Dermis blood vessel endothelial cell (primary cell): ENCODE measurements at places on chromosomes 3 and 15.

GRCh38 chr3:52228751-52229291, 3.4 kb upstream of the TLR9 start:
- no peak for DNase-seq

GRCh38 chr3:79285380-79285779, 482.4 kb downstream of the ROBO1 start:
- DNase-seq = no peak

DNA sequence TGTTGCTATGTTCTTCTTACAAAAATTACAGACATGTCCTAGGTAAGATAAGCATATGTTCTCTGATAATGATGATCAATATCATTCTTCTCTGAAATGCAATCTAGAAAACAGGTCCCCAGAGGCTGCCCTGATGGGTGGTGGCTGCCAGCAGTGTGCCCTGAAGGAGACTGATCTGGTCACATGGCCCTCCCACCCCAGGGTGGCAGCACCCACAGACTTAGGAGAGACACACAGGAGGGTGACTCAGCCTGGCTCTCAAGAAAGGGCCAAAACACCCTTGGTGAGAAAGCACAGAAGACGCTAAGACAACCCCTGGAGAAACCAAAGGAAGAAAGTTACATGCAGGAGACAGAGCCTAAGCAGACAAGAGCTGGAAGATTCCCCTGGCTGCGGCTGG, 203.7 kb downstream of the TJP1 start:
- no peak for DNase-seq

DNA sequence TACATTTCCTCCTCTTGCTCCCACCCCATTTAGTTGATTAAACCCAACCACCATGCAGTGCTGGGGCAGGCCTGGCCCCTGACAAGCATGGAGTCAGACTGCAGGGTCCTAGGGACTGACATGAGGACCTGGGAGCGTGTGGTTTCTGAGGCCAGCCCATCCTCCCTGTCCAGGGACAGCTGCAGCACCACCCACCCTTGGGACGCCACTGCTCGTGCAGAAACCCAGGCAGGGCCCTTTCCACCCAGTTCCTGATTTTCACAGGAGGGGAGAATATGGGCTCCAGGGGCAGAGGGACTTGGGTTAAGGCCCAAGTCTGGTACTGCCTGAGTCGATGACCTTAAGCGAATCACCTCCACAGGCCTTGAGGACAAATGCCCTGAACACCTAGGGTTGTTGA, 23.7 kb downstream of the PLXND1 start:
- no peak for DNase-seq

DNA sequence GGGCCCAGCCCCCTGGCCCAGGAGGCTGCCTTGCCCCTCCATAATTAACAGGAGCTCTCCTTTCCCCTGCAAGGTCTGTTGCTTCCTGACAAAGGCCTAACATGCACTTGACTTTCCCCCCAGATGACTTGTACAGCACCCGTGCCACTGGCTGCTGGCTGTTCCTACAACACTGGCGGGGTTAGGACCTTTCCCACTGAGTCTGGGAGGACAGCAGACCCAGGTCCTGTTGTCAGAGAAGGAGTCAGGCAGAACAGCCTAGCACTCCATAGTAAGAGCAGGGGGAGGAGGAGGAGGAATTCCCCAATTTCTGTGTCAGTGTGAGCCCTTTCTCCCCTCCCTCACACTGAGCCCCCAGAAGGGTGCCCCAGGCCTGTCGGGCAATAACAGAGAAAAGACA, 99.2 kb downstream of the CORO2B start:
- DNase-seq = no peak

DNA sequence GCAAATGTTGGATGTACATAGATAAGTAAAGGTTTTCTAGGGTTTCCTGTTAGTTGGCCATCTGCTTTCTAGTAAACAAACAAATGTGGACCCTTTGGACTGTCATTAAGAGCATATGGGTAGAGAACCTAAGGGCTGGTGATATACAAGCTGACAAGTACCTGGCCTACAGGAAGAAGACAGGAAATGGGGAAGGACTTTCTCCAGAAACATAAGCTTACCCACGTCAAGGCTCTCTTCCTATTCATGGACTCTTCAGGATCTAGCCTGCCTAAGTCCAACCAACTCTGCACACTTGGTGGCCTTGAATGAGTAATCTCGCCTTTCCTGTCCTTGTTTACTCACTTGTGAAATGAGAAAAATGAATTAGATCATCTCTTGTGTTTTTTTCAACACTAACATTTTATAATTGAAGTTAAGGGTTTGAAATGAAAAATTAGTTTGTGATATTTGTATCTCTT, 22.2 kb upstream of the GOLIM4 start:
- peak; percentile 68 for DNase-seq

DNA sequence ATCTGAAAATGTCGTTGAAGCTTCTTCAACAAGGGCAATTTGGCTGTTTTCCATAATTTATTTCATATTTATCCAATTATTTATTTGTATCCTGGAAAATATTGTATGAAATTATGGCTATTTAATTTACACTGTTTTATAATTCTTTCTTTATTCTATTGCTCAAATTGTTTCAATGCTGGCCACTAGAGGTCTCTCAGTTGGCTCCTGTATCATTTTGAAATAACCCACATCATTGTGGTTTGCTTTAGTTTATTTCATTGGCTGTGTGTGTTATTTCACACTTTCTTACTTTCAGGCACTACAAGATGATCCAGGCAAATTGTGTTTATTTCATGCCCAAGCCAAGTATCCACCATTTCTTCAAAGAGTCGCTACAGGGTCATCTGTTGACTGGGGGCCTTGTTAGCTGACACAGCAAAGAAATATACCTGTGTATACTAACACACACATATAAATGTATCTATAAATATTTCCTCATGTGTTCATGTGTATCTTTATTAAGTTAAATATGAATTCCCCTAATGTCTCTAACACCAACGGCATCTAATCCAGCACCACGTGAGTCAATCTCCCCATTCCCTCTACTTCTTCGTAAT, 86.2 kb downstream of the NPAP1 start:
- DNase-seq = peak; percentile 24

- no peak for DNase-seq
These were observed 21.0 kb downstream of the PPCDC start for GRCh38 chr15:75044258-75044878.

GRCh38 chr3:187519428-187519890, 150.7 kb downstream of the SST start:
- DNase-seq = no peak
